ENCODE measurements at places on chromosomes 6 and 20.

GRCh38 chr6:12608016-12608860 lies 108.3 kb upstream of the PHACTR1 start:
- DNase-seq: no peak

DNA sequence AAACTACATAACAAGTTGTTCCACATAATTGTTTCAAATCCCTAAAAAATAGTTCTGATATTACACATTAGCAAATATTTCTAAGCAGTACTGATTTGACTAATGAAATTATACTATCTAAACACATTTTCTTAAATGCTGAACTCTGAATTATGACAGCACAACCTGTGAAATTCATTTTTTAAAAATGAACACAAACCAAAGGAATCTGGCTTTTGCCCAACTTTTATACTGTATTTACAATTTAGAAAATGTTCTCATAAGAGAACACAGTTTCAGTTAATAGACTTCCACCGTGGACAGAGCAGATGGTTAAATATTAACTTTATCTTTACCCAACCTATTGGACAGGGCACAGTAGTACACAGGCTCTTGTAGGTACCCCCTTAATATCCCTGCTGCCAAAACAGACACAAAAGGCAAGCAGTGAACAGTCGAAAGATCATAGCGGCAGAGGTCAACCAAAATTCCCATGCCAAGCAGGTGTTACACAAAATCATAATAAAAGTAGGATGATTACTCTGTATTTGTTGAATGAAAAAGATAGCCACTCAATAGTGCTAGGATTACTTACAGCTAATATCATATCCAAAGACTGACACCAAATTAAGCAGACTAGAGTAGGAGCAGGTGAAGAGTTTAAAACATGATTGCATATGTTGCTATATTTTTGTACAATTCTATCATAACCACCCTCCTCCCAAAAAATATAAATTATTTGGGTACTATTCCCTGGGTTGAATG lies 122.5 kb downstream of the RNGTT start:
- DNase-seq: no peak

DNA sequence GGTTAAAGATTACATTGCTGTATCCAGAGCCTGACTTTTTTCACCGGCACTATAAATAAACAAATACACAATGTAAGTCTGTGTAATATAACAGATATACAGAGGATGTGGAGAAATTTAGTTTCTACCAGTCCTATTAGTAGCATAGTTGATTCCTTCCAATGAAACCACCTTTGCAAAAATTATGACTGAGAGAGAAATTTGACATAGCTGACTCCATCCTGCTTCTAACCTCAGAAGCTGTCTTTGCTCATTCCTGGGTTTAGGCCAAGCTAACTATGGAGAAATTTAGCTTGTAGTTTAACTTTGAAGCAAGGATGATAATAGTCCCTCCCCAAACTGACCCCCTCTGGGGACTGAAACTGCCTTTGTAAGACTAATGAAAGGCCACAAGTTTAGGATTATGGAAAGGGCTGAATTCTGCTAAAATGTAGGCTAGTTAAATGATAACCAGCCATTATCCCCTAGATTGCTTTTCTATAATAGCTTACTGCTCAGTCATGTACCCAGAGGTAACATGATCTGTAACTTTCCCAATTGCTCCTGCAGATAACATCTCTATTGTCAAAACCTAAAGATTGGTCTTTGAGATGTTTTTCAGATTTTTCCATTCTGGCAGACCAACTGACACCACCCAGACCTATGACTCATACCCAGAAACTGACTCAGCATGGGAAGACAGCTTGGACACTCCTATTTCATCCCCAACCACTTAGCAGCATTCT lies 172.8 kb upstream of the ARG1 start:
- no peak for DNase-seq

GRCh38 chr6:84356907-84357306 lies 129.5 kb upstream of the CEP162 start:
- no peak for DNase-seq

GRCh38 chr20:40711079-40711478 lies 22.0 kb upstream of the MAFB start:
- DNase-seq: no peak

- no peak for DNase-seq
Observed at GRCh38 chr6:72031471-72031870, 145.1 kb downstream of the RIMS1 start.

DNA sequence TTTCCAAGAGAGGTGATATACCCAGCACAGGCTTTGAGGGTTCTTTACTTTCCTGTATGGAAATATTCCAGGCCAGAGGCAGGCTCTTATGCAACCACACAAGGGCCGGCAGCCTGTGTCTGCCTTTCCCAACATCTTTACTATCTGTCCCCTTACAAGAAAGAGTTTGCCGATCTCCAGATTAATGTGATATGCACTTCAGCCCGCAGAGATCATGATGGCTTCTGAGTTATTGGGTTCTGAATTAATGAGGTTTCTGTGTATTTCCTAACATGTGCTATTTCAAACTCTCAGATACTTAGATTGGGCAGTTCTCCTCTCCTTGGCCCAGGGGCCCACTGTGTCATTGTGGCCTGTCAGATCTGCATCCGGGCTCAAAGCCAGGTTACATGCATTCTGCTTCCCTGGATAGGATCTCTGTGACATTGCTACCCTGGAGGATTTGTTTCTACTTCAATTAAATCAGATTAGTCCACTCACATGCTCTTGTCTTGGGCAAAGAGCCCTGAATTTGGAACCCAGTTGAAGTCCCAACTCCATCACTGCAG lies 56.6 kb downstream of the TGM2 start:
- no peak for DNase-seq

DNA sequence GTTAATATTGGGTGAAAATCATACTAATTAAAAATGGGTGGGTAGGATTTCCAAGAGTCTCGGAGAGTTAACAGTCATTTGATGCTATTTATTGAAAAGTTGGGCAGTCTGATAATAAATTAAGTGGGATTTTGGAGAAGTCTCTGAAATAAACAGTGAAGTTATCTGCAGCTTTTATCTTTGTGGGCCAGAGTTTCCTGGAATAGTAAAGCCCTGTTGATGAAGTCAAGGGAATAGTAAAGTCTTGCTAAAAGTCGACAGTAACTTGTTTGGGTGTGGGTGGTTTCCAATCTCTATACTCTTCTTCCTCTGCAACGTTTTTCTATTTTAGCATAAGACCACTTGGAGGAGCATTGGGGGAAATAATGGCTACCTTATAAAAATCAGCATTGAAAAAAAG lies 493.6 kb downstream of the EPM2A start:
- DNase-seq: no peak

DNA sequence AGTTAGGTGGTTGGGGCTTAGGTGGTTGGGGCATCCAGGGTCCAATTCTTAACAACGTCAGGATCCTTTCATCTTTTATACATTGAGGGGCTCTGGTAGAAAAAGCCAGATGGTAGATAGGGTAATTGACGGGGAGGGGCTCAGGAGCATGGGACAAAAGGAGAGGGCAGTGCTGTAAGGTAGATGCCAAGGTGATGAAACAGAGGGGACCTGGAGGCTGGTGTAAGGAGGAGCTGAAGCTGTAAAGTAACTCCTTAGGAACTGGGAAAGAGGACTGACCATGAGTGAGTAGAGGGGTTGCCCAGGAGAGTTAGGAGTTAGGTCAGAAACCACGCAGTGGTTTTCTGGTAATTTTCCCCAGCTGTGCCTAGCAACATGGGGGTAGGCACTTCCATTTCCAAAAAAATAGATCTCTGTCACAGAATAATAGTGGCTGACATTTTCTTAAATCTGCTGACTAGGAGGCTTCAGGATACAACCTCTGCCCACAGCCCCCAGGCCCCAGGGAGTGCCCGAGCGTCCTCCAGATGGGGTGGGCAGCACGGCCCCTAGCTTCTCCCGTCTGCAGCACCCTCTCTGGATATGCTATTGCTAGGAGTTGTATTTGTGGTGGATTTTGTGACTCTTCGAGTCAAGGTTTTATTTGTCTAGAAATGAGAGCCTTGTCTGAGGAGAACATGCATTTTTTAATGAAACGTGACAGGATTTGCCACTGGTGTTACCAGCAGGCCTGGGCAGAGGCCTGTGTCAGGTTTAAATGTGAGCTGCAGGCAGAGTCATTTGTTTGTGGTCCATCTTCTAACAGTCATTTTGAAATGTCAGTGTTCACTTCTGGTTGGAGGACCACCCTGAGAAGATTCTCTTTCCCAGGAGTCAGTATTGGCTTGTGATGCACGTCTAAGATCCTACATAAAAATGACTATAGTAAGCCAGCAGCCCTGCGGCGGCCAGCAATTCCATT lies 44.6 kb downstream of the TULP4 start:
- DNase-seq: no peak

GRCh38 chr6:30876039-30876730 lies 8.1 kb upstream of the DDR1 start:
- DNase-seq: no peak

- no peak for DNase-seq
Observed at GRCh38 chr6:73774311-73774774, 78.3 kb downstream of the CD109 start.

DNA sequence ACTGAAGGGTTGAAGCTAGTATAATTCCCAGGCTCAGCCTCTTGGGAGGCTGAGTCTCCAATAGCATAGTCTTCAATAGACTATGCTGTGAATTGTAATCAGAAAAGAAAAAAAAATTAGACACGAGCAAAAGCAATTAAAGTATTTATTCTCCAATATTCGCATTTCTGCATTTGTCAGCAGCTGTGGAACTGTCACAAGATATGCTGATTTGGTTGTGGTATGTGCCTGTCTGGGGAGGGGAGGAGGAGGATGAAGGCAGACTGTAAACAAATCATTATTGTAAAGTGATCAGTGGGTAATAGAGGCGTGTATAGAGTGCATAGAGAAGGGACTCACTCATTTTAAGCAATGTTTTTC lies 10.1 kb upstream of the BICRAL start:
- no peak for DNase-seq

GRCh38 chr6:165704045-165704748 lies 41.2 kb upstream of the PDE10A start:
- no peak for DNase-seq

GRCh38 chr6:5025911-5026819 lies 22.3 kb upstream of the RPP40 start:
- DNase-seq: no peak

- DNase-seq: no peak
Observed at GRCh38 chr20:44017211-44017610, 102.6 kb downstream of the TOX2 start.

DNA sequence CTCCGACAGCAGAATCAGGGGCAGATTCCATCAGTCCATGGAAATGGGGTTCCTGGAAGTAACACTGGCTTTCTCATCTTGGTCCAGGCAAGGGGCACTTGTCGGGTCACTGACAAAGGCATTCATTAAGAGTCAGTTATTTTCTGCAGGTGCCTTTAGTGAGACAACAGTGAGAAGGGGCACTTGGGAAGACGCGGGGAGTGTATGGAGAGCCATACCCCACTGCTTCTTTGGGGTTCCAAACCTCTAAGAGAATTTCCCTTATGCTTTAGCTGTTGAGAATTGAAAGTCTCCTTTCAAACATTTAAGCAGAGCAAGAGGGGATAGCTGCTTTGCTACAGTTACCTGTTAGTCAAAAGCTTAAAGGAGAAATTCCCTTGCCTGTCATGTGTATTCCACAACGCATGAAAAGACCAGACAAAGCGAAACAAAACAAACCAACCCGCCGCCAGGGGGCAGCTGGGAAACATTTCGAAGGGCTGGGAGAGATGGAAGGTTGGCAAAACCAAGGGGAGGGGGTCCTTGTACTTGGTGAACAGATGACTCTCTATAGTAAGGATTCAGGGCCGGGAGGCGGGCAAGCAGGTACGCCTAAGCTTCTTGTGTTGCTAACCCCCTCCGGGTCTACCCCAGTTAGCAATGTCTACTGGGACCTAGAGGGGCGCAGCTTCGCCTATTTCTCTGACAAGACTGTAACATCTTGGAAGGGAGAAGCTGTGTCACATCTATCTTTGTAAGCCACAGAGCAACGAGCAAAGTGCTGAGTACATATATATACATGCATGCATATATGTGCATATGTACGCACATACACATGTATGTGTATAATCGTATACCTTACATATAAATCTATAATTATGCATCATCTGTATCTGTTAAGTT lies 474.9 kb upstream of the AGPAT4 start:
- DNase-seq: peak; percentile 4
